Stimulated activated CD4-positive, alpha-beta T cell treated with anti-CD3 and anti-CD28 coated beads, Interleukin-2, amount 100 ng/mL, for 24 hours (primary cell): ENCODE measurements at places on chromosomes 6 and 20.

DNA sequence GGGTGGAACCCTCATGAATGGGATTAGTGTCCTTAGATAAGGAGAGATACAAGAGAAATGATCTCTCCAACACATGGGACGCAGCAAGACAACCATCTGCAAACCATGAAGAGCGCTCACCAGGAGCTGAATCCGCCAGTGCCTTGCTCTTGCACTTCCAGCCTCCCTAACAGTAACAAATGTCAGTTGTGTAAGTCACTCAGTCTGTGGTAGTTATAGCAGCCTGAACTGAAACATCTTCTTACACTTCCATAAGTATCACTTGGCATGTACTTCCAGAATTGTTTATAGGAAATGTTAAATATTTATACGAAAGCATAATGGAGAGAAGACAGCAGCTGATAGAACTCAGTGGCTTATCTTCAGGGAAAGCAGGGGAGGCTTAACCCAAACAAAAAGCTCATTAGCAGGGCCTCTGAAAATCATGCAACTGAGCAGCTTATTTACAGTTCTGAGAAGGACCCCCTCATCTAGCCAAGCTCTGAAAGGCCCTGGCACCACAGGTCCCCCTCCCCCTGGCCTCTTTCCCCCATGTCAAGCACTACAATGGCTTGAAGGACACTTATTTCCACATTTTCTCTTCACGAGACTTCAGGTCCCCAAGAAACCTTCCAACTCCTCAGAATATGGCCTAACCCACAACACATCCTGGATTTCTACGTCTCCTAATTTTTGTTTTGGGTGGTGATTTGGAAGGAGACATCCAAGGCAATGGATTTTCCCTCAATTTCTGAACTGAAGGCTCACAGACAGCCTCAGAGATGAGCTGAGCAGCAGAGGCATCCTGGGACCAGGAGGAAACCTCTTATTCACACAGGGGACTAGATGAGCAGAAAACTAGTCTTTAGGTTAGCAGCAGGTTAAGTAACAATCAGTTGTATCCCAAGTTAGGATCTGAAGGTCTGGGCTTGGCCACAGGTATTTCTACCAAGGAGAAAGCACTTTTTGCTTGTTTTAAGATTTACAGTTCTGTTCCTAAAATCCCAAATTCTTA lies 49.1 kb downstream of the GCLC start:
- no peak for DNase-seq

- DNase-seq: no peak
These were observed 116.5 kb downstream of the TCP11 start for GRCh38 chr6:35024551-35025054.

DNA sequence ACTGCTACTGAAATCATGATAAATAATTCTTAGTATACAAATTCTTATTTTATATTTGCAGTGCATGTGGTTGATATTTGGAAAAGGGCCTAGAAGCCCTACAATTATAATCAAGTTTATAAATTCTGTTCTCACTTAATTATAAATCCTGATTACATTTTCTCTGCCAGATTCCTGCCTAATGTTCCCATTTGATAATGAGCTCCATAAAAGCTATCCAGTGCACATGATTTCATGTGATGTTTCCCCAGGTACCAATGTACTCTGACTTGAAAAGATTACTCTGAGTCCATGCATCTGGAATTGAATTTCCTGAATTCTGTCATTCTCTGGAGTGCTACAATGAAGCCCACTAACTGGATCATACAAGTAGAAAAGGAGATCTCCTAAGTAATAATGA lies 292.2 kb downstream of the FRK start:
- no peak for DNase-seq

DNA sequence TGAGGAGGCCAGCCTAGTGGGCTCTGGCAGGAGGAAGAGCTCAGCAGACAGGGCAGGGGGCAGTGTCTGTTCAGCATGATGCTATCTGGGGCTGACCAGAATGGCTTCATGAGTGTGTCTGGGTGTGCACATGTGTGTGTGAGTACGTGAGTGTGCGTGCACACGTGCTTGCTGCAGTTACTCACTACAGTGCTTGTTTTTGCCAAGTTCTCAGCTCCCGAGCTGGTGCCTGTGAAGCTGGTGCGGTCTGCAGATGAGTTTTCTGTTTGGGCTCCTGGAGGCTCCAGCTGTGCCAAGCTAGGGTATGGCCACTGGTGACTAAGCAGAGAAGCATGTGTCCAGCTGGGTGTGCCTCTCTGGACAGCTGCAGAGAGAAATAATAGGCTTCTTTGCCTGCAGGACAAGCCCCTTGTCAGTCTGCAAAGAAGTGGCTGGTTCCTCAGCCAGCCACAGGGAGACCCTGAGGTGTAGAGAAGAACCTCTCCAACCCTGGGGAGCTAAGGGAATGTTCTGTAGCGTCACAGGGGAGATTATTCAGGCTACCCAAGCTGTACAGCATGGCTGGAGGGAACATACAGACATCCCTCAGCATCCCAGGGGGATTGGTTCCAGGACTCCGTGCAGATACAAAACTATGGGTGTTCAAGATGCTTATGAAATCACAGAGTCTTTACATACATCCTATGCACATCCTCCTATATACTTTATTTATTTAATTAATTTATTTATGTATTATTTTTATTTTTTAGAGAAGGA lies 40.2 kb upstream of the FAM50B start:
- DNase-seq: no peak

GRCh38 chr6:34887753-34888513 lies at the start of gene TAF11:
TAF11 (minus strand) TSS chr6:34888042; CDS start chr6:34887957, 85 bp downstream.
- DNase-seq: peak; percentile 89

GRCh38 chr6:139588734-139589593 lies 214.5 kb upstream of the CITED2 start:
- no peak for DNase-seq

DNA sequence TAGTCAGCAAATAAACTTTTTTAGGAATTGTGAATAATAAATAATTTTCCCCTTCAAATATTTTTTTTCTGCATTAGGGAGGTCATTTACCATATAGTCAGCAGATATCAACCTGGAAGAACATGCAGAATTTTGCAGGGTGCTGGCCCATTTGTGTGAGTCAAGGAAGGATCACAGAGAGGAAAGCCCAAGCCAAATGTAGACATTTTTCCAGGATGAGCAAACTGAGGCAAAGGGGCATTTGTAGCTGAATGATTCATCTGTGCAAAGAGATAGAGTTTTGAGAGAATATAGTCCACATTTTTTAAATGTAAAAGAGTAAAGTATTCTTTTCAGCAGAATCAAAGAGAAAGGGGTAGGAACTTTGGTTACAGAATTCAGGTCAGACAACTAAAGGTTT lies 555.5 kb upstream of the MARCKS start:
- DNase-seq: no peak

- no peak for DNase-seq
These were observed 7.1 kb downstream of the PRIM2 start for GRCh38 chr6:57324538-57324937.

DNA sequence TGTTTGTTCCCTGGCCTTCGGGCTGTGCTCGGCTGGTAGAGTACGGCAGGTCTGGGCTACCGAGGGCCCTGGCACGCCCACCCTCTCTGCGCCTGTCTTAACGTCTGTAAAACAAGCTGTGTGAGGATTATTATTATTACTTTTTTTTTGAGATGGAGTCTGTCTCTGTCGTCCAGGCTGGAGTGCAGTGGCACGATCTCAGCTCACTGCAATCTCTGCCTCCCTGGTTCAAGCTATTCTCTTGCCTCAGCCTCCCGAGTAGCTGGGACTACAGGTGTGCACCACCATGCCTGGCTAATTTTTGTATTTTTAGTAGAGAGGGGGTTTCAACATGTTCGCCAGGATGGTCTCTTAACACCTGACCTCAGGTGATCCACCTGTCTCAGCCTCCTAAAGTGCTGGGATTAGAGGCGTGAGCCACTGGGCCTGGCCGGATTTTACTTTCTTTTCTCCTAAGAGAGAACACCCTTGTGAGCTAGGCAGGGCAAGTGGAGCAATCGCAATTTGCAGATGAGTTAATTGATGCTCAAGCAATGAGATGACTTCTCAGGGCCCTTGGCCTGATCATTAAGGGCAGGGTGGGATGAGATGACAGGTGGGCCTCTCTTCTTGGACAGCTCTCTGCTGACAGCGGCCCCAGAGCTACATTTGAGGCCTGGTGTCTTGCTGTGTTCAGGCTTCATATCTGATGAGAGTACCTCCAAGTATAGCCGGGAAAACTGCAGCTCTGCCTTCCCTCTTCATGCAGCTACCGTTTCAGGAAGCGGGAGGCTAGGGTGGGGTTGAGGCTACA lies 859 bp upstream of the SMIM29 start:
- DNase-seq: no peak

DNA sequence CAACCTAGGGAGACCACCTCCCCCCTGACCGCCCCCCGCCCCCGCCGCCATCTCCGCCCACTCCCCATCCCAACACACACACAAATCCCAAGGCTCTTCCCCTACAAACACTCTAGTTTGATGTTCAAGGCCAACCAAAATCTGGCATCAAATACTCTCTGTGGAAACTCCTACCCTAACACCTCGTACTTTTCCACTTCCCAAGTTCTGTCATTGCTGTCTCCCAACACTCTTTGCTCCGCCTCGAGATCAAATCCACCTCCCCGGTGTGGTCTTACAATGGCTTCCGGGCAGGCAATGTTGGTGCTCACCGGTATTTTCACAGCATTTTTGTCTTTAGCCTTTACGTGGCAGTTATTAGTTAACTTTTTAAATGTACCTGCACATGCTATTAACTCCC lies 4.8 kb upstream of the QKI start:
- no peak for DNase-seq

DNA sequence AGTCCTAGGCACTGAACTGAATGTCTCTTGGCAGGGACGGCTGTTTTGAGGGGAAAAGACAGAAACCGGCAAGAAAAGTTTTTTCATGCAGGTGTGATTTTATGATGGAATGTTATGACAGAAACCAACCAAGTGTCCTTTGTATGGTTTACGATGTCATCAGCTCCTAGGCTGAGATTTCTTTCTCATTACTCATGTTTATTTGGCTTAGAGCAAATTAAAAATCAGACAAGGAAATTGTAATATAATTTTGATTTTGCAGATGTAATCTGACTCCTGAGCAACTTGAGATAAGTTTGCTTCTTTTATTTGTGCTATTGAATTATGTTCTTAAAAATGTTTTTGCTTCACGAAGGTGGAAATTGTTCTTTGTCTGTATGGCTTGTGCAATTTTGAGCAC lies 58.8 kb upstream of the MAP3K7 start:
- DNase-seq: no peak

DNA sequence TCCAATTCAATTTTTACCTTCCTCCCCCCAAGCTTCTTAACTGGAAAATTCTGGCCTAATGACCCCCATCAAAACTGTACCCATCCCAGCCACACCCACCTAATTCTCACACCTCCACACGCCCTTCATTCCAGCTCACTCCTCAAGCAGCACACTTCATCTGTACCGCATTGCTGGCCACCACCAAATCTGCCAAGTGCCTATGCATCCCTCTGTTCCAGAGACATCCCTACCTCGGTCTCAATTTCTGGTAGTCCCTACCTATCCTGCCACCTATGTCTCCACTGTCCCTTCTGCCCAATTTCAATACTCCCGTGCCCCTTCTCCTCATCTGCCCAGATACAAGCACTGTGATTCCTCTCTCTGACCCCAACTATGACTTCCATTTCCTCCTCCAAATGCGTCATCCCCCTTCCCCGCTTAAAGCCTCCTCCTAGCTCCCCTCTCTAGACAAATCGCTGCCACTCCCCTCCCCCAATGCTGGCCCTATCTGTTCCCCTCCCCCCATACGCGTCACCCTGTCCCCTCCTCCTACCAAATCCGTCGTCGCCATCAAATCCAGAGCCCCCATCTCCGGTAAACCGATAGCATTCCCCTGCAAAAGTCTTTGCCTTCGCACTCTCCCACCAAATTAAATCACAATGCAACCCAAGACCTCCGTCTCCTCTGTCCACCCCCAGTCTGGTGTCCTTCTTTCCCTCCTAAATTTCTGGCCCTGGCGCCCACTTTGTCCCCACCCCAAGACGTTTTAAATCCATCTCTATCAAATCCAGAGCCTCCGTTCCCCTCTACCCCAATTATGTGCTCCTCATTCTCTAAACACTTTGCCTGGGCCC lies 1.2 kb downstream of the MTCH1 start:
- peak; percentile 71 for DNase-seq

DNA sequence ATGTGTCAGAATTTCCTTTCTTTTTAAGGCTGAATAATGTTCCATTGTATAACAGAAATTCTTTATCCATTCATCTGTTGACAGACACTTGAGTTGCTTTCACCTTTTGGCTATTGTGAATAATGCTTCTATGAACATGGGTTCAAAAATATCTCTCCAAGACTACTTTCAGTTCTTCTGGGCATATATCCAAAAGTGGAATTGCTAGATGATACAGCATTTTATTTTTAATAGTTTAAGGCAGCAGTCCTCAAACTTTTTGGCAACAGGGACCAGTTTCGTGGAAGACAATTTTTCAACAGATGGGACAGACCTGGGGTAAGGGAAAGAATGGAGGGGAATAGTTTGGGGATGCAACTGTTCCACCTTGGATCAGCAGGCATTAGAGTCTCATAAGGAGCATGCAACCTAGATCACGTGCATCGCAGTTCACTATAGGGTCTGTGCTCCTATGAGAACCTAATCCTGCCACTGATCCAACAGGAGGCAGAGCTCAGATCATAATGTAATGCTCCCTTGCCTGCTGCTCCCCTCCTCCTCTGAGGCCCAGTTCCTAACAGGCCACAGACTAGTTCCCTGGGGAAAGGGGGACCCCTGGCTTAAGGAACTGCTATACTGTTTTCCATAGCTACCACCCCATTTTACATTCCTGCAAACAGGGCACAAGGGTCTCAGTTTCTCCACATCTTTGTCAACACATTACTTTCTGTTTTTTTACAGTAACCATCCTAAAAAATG lies 239.9 kb upstream of the RNF217 start:
- DNase-seq: no peak

- no peak for DNase-seq
These were observed 131.0 kb upstream of the BMP2 start for GRCh38 chr20:6636209-6637159.

- no peak for DNase-seq
These were observed 174.1 kb downstream of the CARMIL1 start for GRCh38 chr6:25453288-25453687.

DNA sequence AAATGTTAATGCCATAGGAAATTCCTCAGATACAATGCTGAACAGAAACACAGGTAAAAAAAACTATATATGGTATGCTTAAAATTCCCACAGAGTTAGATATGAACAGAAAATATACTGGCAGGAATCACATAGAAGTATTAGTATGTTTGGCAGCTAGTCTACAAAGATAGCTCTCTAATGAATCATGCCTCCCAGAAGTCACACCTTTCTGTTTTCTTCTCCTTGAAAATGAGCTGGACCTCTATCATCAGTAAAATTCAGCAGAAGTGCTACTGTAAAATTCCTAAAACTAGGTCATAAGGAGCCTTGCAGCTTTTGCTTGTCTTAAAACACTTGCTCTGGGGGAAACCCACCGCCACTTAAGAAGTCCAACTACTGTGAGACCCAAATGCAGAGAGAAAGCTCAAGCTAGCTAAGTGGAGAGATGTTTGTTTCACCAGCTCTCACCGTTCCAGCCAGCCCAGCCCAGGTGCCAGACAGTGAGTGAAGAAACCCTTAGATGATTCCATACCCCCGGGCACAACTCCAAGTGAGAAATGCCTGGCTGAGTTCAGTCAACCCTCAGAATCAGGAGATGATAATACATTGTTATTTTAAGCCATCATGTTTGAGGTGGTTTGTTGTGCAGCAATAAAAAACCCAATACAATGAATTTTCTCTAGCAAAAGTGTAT lies 43.0 kb downstream of the TSPYL4 start:
- no peak for DNase-seq
